ENCODE measurements at places on chromosomes 1 and 21.

- DNase-seq: no peak
These were observed 14.8 kb upstream of the PTPRC start for GRCh38 chr1:198623752-198624647.

DNA sequence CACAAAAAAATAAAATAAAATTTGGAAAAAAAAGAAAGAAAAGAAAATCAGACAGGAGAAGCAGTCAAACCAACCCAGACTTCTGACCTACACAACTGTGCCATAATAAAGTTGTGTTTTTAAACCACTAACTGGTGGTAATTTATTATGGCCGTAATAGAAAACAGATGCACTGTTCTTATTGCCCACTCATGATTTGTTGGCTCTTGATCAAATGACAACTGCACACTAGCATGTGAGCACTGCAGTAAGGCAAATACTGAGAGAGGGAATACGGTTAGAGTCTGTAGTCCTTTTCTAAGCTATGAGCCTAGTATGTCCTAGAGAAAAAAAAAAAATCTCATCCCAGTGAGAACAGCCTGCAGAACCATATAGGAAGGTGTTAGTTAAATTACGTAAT, 61.2 kb upstream of the TNR start:
- no peak for DNase-seq

- DNase-seq: no peak
These were observed 8.9 kb downstream of the CCDC185 start for GRCh38 chr1:223401873-223402789.

GRCh38 chr1:107865627-107866026, 99.4 kb downstream of the VAV3 start:
- DNase-seq: no peak

DNA sequence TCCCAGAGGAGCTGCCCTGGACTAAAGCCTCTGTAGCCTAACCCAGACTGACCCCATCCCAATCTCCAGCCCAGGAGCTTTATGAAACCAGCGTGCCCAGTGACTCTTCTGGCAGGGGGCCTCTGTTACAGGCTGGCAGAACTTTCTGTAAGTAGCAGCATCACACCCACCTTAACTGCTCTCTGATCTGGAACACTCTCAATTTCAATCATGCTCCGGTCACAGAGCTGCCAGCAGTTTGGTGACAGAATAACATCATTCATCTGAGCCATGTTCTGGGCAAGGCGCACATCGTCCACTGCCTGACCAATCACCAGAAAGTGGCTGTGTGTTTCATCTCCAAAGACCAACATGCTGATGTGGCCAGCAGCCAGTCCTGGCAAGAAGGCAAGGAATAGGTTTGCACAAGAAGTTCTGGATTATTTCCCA, 14.7 kb downstream of the ADCY10 start:
- DNase-seq: no peak

- DNase-seq: no peak
These were observed 101.4 kb downstream of the PLXNA2 start for GRCh38 chr1:208142590-208143382.

DNA sequence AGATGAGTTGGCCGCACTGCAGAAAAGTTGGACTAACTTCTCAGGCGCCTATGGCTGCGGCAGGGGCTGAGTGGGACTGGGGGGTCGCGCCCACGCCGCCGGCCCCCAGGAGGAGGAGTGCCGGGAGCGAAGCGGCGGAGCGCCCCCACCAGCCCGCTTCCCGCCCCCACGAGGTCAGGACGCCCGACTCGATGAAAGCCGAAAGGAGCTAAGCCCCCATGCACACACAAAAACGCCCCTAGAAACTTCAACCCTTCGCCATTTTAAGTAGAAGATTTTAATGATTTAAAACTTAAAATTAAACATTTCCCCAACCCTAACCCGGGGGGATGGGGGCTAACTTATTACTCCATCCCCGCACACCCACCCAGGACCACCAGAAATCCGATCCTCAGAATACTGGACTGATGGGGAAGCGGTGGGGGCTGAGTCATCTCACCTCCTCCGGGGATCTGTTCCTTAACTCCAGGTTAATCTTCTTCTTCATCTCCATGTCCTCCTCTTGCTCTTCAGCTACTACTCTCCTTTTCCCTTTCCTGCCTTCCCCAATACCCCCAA, 539 bp downstream of the ANP32E start:
- DNase-seq: no peak

DNA sequence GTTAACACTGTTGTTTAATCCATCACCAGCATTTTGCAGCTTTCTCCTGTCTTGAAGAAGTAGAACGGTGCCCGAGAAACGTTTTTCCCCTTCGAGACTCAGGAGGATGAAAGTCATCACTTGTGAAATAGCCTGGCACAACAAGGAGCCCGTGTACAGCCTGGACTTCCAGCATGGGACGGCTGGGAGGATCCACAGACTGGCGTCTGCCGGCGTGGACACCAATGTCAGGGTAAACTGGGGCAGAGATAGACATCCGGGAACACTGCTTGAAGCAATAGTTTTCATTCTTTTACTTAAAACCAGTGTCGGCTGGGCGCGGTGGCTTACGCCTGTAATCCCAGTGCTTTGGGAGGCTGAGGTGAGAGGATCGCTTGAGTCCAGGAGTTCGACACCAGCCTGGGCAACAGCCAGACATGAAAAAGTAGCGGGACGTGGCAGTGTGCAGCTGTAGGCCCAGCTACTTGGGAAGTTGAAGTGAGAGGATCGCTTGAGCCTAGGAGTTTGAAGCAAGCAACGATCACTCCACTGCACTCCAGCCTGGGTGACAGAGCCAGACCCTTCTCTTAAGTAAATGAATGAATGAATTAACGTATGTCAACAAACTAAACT, 945 bp downstream of the CHAF1B start:
- DNase-seq: no peak

DNA sequence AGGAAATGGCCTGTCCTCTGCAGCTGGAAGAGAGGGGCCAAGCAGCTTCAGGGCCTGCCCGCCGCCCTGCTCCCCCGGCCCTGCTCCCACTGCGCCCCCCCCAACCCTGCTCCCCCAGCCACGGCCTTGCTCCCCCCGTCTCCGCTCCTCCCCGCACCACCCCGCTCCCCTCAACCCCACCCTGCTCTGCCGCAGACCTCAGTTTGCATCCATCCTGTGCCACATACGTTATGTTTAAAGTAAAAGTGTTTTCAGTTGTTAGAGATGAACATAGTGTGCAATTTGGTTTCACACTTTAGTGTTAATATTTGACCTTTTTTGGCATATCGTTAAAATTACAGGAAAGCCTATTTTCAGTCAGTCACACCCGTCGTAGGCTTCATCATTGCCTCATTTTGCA, 34.1 kb upstream of the DIP2A start:
- DNase-seq: no peak

DNA sequence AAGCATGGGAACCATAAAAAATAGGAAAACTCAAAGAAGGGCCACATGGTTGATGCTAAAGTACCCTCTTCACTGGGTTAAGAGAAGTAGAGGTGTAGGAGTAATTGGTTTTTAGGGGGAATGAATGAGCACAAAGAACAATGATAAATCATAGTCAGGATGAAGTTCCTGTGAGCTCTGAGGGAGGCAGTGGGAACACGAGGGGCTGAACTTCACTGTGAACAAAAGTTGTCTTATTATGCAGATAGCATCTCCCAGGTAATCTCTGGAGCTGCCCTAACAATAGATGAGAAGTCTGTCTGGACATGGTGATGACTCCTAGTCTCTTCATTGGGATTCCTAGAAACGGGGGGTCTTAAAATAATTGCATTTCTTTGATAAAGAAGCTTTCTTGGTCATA, 127.9 kb downstream of the DNM3 start:
- DNase-seq: no peak

DNA sequence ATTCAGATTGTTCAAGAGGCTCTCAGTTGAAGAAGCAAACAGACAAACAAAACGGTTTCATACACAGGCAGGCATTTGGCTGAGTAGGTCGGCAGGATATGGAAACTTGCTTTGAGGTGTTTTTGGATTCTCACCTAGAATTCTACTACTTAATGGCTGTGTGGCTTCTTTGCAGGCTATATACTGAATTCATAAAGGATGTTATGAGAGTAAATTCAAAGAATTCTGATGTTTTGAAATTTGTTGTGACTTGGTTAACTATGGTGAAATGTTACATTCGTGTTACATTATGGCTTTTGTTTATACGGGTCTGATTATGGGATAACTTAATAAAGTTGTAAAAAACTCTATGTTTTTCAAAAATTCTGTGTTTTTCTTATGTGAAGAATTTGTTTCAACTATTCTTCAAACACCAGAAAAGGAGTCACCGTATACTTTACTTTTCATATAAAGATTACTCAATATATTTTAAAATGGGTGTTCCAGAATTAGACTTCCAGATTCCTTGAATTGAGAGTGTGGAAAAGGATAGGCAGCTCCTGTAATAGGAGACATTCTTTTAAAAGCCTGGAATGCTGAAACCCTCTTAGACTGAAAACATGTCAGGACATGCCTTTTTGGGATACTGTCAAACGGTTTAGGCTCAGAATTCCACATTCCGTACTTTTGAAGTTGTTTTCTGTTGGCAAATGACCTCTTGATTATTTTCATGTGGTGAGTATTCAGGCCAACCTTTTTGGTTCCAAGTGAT, 8.2 kb upstream of the IRF2BP2 start:
- DNase-seq: no peak

GRCh38 chr1:209411491-209411929, 172.0 kb upstream of the CAMK1G start:
- DNase-seq: no peak

- DNase-seq: no peak
These were observed 36.8 kb downstream of the DHCR24 start for GRCh38 chr1:54850069-54850730.

DNA sequence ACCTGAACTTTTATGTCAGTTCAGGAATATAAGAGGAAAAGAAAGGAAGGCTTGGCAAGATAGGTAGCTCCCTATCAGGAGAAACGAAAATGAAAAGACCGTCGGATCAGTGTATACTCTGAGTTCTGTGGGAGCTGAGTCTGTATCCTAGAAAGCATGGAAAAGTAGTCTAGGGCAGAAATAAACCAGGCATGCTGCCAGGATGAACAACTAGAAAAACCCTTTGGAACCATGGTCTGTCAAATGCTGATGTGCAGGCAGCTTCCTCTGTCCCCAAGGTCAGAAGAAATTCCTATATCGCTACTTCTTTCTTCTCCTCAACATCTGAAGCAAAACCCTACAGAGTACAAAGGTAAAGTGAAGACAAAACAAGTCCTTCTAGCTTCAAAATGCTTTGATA, 268.8 kb downstream of the ST6GALNAC3 start:
- DNase-seq: no peak

- DNase-seq: no peak
These were observed 77.9 kb downstream of the PLPP3 start for GRCh38 chr1:56501426-56501825.

DNA sequence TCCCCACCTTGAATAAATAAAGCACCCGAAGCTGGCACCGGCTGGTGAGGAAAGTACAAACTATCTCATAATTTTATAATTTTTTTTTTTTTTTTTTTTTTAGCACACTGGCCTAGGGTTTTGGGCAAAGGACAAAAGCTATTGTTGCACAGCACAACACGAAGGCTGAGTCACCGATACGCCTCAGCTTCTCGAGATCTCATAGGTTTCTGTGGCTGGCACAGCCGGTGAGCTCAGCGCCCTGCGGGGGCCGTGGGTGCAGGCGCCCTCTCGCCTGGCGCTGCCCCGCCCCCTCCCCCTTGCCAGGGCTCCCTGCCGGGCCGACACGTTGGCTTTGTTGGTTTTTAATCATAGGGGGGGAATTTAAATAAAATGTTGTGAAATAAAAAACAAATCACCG, 17.2 kb downstream of the CASZ1 start:
- no peak for DNase-seq

DNA sequence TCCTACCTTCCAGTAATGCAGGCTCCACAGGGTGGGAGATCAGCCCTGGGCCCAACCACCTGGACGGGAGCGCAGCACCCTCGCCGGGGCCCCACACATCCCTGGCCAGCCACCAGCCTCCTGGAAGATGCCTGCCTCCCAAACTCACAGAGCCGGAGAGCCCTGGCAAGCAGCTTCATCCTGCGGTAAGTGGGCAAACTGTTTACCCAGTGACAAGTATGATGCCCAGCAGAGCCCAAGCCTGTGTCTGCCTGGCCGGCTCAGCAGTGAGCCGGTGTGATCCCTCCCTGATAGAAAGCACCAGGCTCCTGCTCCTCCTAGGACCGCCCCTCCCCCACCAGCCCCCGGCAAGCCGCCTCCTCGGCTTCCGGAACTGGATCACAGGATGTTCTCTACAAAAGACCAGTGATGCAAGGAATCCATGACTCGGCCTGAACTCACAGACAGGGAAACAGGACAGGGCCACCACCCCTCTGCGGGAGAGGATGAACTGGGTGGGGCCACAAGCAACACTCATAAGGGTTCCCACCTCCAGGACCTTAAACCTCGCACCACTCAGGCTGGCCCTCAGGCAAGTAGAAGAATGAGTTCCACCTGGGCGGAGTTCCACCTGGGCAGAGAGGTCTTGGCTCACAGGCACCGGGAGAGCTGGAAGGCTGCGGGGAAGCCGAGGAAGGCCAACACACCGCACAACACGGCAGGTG, 7.9 kb downstream of the ACOT7 start:
- no peak for DNase-seq

DNA sequence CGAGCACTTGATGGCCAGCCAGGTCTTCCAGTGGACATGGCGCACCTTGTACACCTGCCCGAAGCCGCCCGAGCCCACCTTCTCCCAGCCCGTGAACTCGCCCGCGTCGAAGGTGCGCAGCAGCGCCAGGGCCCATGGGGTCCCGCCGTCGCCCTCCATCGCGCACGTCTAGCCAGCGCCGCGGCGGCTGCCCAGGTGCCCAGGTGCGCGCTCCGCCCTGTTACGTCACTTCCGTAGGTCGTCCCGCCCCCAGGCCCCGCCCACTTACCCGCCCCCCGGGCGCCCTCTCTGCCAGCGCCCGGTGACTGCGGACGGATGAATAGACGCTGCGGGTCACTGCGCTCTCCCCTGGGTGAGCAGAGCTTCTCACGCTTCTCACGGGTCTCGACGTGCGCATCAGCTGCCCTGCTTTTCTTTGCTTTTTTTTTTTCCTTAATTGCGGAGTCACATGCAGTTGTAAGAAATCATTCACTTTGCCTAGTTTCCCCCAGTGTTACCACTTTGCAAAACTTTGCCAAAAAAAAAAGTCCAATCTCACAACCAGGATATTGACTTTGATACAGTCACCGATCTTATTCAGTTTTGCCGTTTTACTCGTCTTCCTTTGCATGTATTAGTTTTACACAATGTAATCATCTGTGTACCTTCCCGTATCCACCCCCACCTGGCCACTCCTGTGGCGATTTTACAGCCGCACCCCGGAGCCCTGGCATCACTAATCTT, at the start of gene RIPK4:
Gene RIPK4 (minus strand): TSS at position 170 of the 723 bp plus-strand sequence. CDS start 11 bp downstream, at position 159.
- no peak for DNase-seq

- no peak for DNase-seq
These were observed 106.2 kb upstream of the COL6A1 start for GRCh38 chr21:45875416-45875760.

GRCh38 chr1:59076612-59077011, 220.3 kb upstream of the FGGY start:
- DNase-seq: no peak

- DNase-seq: no peak
These were observed 858.7 kb downstream of the USP25 start for GRCh38 chr21:16588433-16588860.

Measured in cortex of kidney (tissue), 1 donor.